Stimulated activated CD8-positive, alpha-beta memory T cell treated with anti-CD3 and anti-CD28 coated beads, Interleukin-7, amount 100 ng/mL, for 1 hour (primary cell): ENCODE measurements at places on chromosomes 16 and 17.

GRCh38 chr16:13920510-13920818, 510 bp downstream of the ERCC4 start:
- no peak for DNase-seq

DNA sequence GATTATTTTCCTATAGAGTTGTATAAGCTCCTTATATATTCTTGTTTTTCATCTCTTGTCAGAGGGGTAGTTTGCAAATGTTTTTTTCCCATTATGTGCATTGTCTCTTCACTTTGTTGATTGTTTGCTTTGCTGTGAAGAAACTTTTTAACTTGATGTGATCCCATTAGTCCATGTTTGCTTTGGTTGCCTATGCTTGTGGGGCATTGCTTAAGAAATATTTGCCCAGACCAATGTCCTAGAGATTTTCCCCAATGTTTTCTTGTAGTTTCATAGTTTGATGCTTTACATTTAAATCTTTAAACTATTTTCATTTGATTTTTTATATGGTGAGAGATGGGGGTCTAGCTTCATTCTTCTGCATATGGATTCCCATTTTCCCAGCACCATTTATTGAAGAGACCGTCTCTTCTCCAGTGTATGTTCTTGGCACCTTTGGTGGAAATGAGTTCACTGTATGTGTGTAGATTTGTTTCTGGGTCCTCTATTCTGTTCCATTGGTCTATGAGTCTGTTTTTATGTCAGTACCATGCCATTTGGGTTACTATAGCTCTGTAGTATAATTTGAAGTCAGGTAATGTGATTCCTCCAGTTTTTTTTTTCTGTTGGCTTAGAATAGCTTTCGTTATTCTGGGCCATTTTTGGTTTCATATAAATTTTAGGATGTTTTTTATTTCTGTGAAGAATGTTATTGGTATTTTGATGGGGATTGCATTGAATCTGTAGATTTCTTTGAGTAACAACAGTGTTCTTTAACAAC, 165.8 kb downstream of the ABCA8 start:
- no peak for DNase-seq

GRCh38 chr16:29986231-29986630, 9.2 kb downstream of the HIRIP3 start:
- no peak for DNase-seq

DNA sequence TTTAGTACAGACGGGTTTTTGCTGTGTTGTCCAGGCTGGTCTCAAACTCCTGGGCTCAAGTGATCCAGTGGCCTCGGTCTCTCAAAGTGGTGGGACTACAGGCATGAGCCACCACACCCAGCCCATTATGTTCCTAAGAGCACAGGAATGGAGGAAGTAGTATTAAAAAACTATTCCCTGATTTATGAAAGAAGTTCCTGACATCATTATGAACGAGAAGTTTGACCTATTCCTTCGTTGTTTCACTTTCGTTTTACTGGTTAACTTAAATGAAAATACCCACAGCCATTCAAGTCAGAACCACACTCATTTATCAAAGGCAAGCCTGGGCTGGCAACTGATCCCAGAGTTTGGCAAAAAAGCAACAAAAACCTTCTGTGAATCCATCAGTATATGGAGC, 13.5 kb upstream of the CBX4 start:
- DNase-seq = no peak

GRCh38 chr16:22681554-22682291, 132.2 kb upstream of the HS3ST2 start:
- DNase-seq = no peak

GRCh38 chr17:73158133-73158532, 6.7 kb upstream of the SSTR2 start:
- no peak for DNase-seq

- no peak for DNase-seq
Measured at GRCh38 chr17:4436846-4437245, 3.1 kb downstream of the SPNS3 start.

DNA sequence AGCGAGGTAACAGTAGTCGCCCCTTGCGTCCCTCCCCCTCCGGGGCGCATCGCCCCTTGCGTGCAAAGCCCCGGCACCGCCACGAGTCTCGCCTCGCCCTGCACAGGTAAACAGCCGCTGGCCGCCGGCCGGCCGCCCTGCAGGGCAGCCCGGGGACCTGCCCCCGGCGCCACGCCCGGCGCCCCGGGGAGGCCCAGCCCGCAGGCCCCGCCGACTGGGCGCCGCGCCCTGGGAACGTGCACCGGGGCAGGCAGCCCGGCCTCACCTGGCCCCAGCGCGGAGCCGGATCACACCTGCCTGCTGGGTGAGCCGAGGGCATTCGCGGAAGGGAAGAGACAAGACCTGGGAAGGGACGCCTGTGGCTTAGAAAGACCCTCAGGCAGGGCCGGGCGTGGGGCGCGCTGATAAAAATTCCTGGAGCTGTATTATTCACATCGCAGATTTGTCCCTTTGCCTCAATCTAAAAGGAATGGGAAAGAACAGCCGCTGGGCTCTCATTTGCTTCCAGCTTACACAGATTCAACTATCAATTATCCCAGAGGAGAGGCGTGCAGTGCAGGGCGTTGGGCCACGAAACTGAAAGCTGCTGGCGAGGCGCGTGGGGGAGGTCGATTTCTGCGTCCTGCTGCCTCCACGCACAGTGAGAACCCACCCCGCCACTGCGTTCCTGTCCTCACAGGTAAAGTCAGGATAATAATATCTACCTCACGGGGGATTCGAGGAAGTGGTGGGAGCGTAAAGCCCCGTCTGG, 451.9 kb downstream of the SLC39A11 start:
- no peak for DNase-seq

DNA sequence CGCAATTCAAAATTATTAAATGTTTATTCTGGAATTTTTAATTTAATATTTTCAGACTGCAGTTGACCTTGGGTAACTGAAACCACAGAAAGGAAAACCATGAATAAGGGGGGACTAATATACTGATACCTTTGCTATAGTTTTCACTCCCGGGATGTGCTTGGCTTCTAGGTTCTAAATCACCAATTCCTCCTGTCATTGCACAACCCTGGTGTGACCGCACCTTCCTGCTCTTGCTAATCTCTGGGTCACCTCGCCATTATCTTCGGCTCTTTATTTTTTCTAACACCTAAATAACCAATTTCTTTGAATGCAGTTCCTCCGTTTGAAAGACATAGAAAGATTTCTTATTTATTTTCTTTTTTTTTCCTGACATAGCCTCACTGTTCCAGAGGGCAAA, 634.5 kb upstream of the GOT2 start:
- no peak for DNase-seq

DNA sequence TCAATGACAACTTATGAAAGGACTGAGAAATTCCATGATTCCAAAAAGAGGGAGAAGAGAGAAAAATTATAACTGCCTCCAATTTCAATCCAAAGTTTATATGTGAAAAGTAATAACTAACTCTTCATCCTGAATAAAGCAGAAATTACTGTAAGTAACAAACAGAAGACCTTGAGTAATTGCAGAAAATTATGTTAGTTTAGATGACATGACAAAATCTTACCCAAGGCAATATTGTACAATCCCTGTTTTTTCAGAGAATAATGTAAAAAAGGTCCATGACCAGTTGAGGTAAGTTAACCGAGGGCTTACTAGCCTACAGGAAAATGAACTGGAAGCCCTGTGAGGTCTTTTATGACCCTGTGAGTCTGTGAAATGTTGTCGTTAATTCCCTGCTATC, 949.5 kb upstream of the SOX9 start:
- DNase-seq = no peak

GRCh38 chr16:85724936-85725335, 26.0 kb downstream of the C16orf74 start:
- DNase-seq = no peak

- DNase-seq = no peak
Measured at GRCh38 chr16:14102925-14103720, 32.0 kb downstream of the MRTFB start.

GRCh38 chr16:83354015-83354414, 453.8 kb upstream of the HSBP1 start:
- no peak for DNase-seq

DNA sequence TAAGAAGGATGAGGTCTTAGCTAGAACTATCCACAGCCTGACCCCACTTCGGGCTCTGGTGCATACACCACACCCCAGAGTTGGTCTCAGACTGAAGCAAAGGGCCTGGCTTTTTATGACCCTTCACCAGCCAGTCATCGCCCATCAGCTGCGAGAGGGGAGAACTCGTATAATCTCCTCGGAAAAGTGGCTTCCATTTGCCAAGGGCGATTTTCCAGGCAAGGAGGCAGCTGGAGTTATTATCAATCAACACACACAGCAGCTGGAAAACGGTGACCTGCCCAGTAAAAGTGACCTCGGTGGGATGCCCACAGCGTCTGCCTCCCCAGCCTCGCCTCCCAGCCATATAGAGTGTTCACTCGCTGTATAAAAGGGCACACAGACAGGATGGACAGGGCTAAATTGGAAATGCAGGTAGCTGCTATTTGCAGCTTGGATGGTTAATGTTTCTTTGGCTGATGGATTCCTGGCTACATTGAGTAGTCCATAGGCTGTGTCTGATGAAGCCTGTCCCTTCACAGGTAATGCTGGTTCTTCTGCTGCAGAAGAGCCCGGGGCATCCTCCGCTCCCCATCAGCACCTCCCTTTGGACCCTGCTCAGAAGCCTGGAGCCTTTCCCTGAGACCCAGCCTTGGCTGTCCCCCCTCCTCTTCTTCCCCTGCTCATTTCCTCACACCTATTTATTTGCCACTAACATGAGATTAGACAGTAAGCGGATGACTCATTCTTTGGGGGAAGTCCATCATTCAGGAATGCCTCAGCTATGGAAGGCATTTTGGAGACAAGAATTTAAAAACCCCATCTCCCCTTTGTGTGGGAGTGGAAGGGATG, 45.7 kb downstream of the TMEM186 start:
- no peak for DNase-seq

- DNase-seq = no peak
Measured at GRCh38 chr17:34009912-34010311, 245.2 kb upstream of the CCL2 start.

GRCh38 chr16:6335072-6335471, 997.6 kb upstream of the RBFOX1 start:
- DNase-seq = no peak

DNA sequence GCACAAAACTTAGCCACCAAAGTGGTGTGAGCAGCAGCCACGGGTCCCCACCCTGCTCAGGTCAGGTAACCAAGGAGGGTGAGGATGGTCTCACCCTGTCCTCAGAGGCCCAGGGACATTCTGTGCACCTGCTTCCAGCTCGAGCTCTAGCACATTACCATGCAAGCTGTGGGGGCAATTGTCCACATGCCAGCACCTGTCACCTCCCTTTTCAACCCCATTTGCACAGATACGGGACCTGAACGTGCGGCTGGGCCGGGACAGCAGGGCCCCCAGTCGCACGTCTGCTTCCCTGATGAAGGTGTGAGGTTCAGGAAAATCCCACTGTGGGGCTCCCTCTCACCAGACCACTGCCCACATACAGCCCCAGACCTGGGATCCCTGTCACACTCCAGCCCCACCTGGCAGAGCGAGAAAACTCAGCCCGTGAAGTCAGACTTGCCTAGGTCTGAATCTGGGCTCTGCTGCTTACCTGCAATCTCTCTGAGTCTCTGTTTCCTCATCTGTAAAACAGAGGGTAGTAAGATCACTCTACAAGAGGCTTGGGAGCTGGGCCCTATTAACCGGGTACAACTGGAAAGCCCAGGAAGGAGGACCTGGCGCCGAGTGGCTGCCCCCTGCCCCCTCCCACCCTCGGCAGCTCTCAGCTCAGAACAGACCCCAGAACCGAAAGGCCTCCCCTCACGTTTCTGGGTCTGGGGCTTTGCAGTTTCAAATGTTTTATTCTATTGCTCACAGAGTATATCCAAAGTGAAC, 7.9 kb downstream of the WFIKKN2 start:
- no peak for DNase-seq

DNA sequence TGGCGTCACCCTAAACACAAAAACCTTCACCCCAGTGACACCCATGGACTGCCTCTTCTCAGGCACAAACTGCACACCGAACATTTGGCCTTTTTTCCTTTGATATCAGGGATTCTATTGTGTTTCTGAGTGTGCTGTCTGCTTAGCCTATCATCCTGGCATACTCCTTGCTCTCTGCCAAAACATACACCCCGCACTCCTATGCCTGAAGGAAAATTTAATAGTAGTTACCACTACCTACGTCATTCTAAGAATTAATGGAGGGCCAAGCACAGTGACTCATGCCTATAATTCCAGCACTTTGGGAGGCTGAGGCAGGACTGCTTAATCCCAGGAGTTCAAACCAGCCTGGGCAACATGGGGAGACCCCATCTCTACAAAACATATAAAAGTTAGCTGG, 19.9 kb upstream of the SLFN13 start:
- no peak for DNase-seq

DNA sequence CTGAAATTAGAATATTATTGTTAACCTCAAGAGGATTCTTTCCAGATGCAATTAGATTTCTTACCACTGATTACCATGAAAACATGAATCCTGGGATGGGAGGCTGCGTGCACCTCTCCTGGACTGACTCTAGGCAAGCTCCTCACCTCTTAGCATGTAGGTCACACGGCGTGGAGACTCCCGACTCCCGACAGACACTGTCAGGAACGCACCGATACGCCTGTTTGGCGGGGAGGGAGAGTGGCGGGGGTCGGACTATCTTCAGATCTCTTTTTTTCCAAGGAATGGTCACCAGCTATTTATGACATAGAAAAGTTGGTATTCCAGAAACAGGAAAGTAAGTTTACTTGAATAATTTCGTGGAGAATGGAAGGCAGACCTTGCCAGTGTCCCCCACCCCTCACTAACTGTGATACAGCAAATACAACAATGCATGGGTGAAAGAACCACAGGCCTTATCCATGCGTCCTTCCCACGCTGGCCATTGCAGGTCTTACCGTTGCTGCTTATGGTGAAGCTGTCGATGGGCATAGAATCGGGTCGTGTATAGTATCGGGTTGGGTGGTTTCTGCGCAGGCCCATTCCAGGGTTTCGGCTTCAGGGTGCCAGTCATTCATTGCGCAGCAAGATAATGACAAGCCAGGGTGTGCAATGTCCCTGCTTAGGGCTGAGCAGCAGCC, 62.6 kb upstream of the ENDOV start:
- no peak for DNase-seq

DNA sequence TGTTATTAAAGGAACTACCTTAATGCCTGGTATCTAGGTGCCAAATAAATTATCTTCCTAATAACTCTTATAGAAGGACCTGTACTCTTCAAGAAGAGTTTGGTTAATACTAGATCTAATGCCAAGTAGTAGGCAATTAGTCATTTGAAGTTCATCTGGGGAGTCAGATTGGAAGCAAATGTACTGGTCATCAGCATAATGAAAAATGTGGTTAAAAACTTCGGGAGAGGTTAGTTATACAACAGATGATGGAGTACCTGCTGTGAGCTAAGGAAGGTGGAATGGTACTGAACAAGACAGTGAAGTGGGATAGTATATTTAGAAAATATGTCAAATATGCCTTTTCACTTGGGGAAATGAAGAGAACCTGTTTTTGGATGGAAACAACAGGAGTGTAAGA, 49.2 kb downstream of the TNRC6A start:
- no peak for DNase-seq

- no peak for DNase-seq
Measured at GRCh38 chr16:15976225-15976812, 26.9 kb downstream of the ABCC1 start.
